ENCODE measurements at places on chromosomes 7 and 10.

DNA sequence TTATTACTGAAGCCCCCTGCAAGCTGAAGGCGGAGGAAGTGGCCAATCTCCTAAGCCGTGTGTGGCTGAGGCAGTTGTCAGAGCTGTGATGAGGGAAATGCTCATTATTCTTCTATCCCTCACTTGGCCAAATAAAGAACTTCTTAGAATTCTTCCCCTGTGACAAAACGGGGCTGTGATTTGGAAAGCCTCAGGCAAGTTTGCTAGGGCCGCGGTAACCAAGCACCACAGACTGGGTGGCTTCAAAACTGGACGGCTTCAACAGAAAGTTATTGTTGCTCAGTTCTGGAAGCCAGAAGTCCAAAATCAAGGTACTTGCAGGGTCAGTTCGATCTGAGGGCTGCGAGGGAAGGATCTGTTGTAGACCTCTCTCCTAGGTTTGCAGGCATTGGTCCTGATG, 72.3 kb upstream of the STEAP1B start:
- DNase-seq: no peak

- DNase-seq: no peak
These were observed 31.9 kb downstream of the PIP4K2A start for GRCh38 chr10:22682237-22683139.

DNA sequence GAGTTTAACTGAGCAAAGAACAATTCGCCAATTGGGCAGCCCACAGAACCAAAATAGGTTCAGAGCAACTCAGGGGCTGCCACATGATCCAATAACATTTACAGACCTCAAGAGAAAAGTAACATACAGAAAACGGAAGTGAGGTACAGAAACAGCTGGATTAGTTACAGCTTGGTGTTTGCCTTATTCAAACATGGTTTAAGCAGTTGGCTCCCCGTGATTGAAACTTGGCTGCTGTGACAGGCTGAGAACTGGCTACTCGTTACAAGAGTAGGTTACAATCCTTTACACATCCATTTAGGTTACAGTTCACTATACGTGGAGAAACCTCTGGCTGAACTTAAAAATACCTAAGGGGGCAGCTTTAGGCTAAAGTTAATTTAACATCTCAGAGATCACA, 673.1 kb upstream of the PHF14 start:
- no peak for DNase-seq

- no peak for DNase-seq
These were observed 29.8 kb downstream of the VCL start for GRCh38 chr10:74027702-74028101.

DNA sequence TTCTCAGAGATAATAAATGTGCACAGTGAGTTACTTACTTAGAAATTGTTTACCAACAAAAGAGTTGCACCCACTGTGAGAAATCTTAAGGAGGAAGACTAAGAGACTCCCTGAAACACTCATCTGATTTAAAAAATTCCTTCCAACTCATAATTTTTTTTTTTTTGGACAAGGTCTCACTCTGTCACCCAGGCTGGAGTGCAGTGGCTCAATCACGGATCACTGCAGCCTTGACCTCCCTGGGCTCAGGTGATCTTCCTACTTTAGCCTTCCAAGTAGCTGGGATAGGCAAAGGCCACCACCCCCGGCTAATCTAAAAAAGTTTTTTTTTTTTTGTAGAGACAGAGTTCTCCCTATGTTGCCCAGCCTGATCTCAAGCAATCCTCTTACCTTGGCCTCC, 36.0 kb downstream of the MALSU1 start:
- no peak for DNase-seq

- DNase-seq: no peak
These were observed 37.3 kb downstream of the PTPRN2 start for GRCh38 chr7:158550394-158550700.

GRCh38 chr10:27822301-27822700, 76.7 kb upstream of the MKX start:
- no peak for DNase-seq

DNA sequence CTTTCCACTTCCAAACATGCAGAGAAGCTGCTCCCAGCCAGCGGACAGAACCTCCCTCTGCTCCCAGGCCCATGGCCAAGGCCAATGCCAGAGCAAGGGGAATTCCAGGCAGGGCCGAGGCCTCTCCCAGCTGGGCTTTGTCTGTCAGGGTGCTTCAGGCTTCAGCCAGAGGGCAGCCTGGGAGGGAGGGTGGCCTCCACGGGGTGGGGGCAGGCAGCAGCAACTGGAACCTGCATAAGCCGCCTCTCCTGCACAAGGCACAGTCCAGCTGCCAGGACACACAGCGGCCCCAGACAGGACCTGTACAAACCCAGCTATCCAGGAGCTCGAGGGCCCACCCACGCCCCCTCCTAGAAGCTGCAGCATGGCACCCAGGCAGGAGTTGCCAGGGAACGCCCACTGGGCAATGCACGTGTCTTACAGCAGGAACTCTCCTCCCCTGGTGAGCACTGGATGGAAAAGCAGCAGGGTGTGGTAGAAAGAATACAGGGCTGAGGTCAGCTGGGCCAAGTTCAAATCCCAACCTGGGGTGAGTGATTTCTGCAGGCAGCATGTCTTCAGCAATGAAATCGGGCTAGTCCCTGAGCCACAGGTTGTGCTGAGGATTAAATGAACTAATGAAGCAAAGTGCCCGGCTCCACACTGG, 7.6 kb downstream of the FAM53B start:
- DNase-seq: no peak

GRCh38 chr10:109880886-109881768, 42.2 kb downstream of the XPNPEP1 start:
- DNase-seq: no peak

DNA sequence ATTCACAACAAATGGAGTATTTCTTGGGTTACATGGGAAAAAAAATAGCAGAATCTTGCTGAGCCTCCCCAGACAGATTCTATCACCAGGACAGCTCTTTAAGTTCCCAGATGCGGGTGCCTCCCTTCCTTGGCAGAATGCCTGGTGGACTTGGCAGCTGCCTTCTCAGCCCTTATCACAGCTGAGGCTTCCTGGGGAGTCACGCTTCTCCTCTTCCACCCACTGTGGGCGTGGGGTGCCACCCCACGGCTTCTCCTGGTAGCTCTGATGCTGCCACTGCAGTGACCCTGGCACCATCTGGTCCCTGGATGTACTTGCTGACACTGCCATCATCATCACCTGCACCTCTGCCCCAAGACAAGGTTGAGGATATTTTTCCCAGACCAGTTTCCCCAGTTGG, 16.2 kb upstream of the NME8 start:
- peak; percentile 27 for DNase-seq

GRCh38 chr7:29968683-29969395, 20.8 kb downstream of the SCRN1 start:
- DNase-seq: no peak

- no peak for DNase-seq
These were observed 185.8 kb upstream of the NRP1 start for GRCh38 chr10:33520223-33520622.

All from LoVo (cell line).